ENCODE measurements at places on chromosomes 5 and 9.
A peak's percentile ranks its signal among the peaks of the same experiment; 100 is the strongest.

- peak; percentile 29 for DNase-seq
Observed at GRCh38 chr5:141094481-141095262, at the start of gene PCDHB2. Gene PCDHB2, plus strand, starts transcription at chr5:141094615. Its CDS starts 176 bp downstream, at chr5:141094791.

GRCh38 chr5:88729084-88729828 is 153.7 kb downstream of the MEF2C start:
- DNase-seq = peak; percentile 47

DNA sequence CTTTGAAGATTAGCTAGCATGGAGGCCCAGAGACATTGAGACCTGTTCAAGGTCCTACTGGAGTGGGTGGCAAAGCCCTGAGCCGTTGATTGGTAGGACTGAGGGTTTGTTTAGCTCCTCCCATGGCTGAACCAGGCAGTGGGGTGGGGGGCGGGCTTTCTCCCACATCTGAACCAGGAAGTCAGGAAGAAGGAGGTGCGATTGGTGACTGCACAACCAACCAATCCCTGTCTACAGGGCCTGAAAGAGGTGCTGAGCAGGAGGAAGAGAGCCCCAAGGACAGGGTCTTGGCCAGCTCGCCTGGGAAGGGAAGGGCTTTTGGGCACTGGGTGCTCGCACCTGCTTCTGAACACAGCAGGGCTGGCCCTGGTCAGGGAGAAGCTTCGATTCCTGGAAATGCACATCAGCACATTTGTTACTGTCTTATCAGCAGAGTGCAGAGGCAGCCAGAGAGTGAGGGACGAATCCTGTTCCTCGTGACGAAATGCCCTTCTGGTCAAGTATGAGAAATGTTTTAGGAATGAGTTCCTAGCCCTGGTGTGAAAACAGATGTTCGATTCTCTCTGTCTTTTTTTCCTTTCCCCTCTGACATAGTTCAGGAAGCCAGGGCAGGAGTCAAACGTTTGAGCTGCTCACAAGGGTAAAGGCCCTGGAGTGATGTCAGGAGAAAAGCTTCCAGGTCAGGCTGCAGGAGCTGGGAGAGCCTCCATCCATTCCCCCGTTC is 294.8 kb upstream of the KLF4 start:
- no peak for DNase-seq

DNA sequence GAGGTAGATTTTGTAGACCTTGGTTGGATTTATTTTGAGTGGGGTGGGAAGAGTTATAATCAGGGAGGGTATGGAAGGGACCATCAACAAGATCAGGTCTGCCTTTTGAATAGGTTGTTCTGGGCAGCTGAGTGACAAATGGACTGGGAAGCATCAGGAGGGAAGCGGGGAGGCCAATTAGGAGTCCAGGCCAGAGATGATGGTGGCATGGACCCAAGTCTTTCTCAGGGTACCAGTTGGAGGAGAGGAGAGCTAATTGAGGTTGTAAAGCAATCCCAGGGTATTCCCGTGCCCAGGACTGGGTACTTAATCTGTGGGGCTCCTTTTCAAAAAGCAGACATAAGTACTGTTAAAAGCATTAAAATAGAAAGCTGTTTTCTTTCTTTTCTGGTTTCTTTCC is 88.9 kb downstream of the ARHGAP26 start:
- no peak for DNase-seq

DNA sequence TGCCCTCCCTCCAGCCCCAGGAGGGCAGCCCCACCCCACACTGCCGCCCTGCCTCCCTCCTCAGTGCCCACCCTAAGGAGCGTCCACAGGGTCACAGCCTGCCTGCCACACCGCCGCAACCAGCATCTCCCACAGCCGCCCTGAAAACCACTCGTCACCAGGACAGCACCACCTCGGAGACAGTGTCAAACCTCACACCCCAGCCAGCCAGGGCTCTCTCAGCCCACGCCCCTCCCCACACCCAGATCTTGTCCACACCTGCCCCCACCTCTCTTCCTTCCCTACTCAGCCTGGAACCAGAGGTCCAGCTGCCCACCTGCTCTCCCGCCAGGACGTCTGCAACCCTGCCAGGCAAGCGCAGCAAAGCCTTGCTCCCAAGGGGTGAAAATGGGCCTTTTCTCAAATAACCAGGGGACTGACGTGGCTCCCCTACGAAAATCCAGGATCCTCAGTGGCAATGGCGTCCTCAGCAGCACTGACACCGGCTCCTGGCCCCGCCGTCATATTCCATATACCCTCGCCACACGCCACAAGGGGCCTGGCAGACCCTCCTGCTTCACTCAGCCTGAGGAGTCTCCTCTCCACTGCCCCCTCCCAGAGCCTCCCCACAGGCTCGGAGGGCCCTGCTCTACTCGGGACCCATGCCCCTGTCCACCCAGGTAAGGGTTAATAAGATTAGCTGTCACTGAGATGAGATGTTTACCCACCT is 71.0 kb upstream of the ADAMTS2 start:
- DNase-seq = no peak

DNA sequence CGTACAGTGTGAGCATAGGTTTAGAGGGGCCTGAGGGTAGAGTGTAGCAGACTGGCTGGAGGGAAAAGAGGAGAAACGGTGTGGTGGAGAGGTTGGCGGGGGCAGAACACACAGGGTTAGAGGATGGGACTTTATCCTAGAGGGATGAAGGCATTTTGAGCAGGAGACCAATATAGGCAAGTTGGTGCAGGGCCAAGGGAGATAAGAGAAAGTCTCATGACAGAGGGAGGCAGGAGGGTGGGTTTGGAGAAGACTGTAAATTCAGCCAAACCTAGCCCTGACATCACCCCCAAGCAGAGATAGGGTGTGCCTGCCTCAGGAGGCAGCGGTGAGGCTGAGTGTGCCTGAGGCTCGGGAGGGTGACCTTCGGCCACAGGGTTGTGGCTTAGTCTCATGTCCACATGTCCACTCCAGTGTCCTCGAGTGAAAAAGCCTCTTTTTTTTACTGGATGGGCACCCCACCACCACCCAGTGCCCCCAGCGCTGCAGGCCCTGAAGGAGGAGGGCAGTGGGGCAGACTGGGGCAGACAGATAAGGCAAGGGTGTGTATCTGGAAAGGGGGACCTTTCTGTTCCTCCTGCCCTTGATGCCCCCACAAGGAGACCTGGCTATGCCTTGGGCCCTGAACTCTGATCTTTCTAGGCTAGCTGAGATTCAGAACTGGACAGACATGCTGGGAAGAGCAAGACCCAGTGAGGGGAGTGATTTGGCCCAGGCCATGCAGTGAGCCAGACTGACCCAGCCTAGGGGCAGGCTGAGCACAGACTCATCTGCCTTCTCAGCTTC is 108.7 kb downstream of the RGS3 start:
- DNase-seq = no peak

- DNase-seq = peak; percentile 51
Observed at GRCh38 chr5:141605523-141606277, 13.1 kb downstream of the DIAPH1 start.

DNA sequence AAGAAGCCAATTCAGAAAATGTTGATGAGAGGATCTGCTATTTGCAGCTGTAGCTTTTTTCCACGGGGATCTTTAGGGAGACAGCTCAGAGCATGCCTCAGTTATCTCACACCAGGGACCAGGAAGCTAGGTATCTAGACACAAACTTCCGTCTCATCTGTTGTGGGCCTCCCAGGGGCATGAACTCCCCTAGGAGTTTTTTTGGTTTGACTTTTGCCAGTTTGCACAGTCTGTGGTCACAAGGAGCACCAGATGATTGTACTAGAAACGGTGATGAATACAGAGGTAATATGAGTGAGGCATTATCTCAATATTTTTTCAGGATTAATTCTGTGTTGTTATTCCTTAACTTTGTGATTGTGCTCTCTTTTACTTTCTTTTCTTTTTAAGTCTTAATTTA is 533.2 kb upstream of the SEMA6A start:
- no peak for DNase-seq

GRCh38 chr5:121108725-121109124 is 644.6 kb downstream of the PRR16 start:
- no peak for DNase-seq

GRCh38 chr9:127368852-127369402 is 28.0 kb upstream of the SLC2A8 start:
- no peak for DNase-seq

DNA sequence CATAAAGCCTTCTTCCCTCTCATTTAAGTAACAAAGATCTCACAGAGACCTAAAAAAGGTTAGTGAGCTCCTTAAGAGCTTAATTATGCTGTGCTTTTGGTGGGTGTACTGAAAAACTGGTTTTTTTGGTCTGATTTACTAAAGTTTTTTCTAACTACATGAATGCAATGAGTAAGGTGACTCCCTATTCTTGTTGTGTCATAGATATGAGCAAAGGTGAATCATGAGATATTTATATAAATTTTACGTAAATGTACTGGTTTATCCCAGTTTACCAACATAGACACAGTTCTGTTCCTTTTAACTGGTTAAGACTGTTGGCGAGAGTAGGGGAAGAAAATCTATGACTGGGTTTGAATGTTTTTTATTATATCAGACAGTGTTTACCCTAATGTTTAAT is 250.5 kb downstream of the NR2F1-AS1 start:
- DNase-seq = no peak
